ENCODE measurements at places on chromosomes 7 and 10. TPM values are rescaled to one million over a fixed set of nuclear protein-coding genes. Genes with fewer than 3 reads are reported as not detected.

Gene FOXI2
- polyA plus RNA-seq: not detected

Gene PRPS1L1
- not detected for polyA plus RNA-seq

Gene PRLHR
- polyA plus RNA-seq: 0.08 TPM

Gene GRM8
- 0.75 TPM for polyA plus RNA-seq

Gene EPO
- polyA plus RNA-seq: not detected

Gene TRPV5
- polyA plus RNA-seq: 0.10 TPM

Gene STEAP2
- polyA plus RNA-seq: 6.0 TPM

Gene FAM20C
- polyA plus RNA-seq: 31.2 TPM

Gene STOX1
- 5.1 TPM for polyA plus RNA-seq

Gene MYO1G
- polyA plus RNA-seq: 1.3 TPM

Gene PNLIPRP3
- not detected for polyA plus RNA-seq

Gene KLF14
- not detected for polyA plus RNA-seq

Gene COL1A2
- polyA plus RNA-seq: 1,282 TPM

Gene TACC2
- polyA plus RNA-seq: 29.3 TPM

Gene TMEM270
- not detected for polyA plus RNA-seq

Gene WEE2
- 0.23 TPM for polyA plus RNA-seq

Gene PWWP2B
- polyA plus RNA-seq: 9.7 TPM

Gene CPEB3
- 3.6 TPM for polyA plus RNA-seq

Gene KLLN
- polyA plus RNA-seq: 1.3 TPM

Gene MALSU1
- polyA plus RNA-seq: 46.3 TPM

Gene GPR37
- 6.2 TPM for polyA plus RNA-seq

Gene TLL2
- polyA plus RNA-seq: 0.25 TPM

Gene ARHGEF5
- polyA plus RNA-seq: 13.0 TPM

Gene SPDYE18
- 1.5 TPM for polyA plus RNA-seq

Gene SPDYE6
- polyA plus RNA-seq: 4.7 TPM
